ENCODE measurements at places on chromosomes 6 and 20. TPM values are rescaled to one million over a fixed set of nuclear protein-coding genes. Genes with fewer than 3 reads are reported as not detected.
A peak's percentile ranks its signal among the peaks of the same experiment; 100 is the strongest.

- peak; percentile 16 for DNase-seq
- no peak overlapping the region for H3K27ac ChIP-seq
- peaks cover 5% of the 10 kb centered on the region for H3K36me3 ChIP-seq
- no peak overlapping the region for H3K4me3 ChIP-seq
These were observed 26.6 kb downstream of the PYGB start for GRCh38 chr20:25274481-25274880.

DNA sequence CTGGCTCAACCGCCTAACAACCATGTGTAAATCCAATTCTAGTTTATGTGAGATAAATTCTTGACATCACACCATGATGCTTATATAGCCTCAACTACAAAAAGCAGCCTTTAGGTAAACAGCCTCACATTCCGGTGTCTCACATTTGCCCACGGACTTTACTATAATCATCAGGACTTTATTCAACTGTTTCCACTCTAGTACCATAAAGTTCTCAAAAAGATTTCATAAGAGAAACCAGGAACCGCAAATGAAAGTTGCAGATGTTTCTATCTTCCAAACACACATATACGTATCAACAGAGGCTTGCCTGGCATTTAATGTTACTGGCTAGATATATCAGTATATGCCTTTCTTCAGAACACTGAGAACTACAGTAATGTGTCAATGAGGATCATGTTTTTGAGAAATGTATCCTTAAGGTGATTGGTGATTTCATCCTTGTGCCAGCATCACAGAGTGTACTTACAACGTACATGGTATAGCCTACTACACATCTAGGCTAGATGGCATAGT lies 80.0 kb downstream of the EPB41L2 start:
- no peak overlapping the region for H3K4me3 ChIP-seq
- H3K27ac ChIP-seq = no peak overlapping the region
- H3K27me3 ChIP-seq = no peaks in the 10 kb centered on the region
- no peaks in the 10 kb centered on the region for H3K36me3 ChIP-seq
- no peak for DNase-seq

- no peaks in the 10 kb centered on the region for H3K27me3 ChIP-seq
- no peak overlapping the region for H3K4me3 ChIP-seq
- DNase-seq = no peak
- H3K36me3 ChIP-seq = no peaks in the 10 kb centered on the region
These were observed 273.0 kb downstream of the CDH4 start for GRCh38 chr20:61524951-61525666.

DNA sequence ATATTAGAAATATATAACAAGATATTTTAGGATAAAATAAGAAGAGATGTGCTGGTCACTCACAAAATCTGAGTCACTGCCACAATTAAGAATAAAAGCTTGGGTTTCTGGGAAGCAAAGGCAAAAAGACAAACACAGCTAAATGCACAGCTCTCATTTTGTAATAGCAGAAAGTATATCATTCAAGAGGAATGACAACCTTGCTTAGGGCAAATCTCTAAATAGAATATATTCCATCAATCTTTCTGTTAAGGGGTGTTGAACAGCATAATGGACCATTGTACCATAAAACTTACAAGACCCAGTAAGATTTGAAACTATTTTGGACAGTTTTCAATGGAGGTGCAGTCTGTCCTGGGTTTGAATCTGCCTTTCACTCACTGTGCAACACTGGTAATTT lies 464.9 kb upstream of the SOX4 start:
- H3K36me3 ChIP-seq = no peaks in the 10 kb centered on the region
- H3K27me3 ChIP-seq = no peaks in the 10 kb centered on the region
- peaks cover 12% of the 10 kb centered on the region for H3K4me1 ChIP-seq
- H3K27ac ChIP-seq = no peak overlapping the region
- no peak for DNase-seq

GRCh38 chr6:156852147-156852857 lies 75.1 kb downstream of the ARID1B start:
- no peak overlapping the region for H3K4me3 ChIP-seq
- H3K36me3 ChIP-seq = no peaks in the 10 kb centered on the region
- no peak for DNase-seq
- H3K27ac ChIP-seq = peak overlapping the region; percentile 66
- peaks cover 75% of the 10 kb centered on the region for H3K4me1 ChIP-seq

GRCh38 chr6:90045535-90045934 lies 151.3 kb downstream of the GJA10 start:
- H3K36me3 ChIP-seq = no peaks in the 10 kb centered on the region
- no peaks in the 10 kb centered on the region for H3K27me3 ChIP-seq
- no peak for DNase-seq
- H3K4me3 ChIP-seq = no peak overlapping the region
- no peaks in the 10 kb centered on the region for H3K4me1 ChIP-seq

GRCh38 chr6:132734694-132735236 lies 20.9 kb upstream of the VNN1 start:
- no peaks in the 10 kb centered on the region for H3K27me3 ChIP-seq
- no peak for DNase-seq
- H3K4me1 ChIP-seq = no peaks in the 10 kb centered on the region

DNA sequence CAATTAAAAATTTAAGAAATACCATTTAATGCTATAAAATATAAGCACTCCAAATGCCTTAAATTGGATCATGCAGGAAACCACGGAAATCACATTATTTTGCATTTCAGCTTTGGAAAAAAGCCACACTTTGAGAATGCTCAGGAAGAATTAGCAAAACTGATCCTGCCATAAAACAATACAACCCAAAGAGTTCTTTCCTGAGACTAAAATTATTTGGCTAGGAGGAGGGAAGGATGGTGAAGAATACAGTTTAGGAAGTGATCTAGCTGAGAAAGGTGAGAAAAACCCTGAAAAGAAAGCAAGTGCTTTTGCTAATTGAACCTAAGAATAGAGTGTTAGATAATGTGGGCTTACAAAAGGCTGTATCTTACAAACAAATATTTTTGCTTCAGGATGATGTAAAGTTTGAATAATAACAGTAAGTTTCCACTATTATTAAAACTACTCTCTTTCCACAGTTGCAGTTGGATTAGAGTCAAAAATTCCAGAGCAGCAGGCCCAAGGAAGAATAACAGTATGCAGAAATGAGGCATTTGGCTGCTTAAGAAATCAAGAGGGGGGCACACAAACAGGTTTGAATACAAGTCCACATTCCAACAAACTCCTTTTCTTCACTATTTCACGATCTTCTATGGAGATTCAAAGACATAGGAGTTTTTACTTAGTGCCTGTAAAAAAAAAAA lies 565.4 kb downstream of the RFPL4B start:
- H3K4me1 ChIP-seq = peaks cover 22% of the 10 kb centered on the region
- no peaks in the 10 kb centered on the region for H3K27me3 ChIP-seq
- H3K36me3 ChIP-seq = no peaks in the 10 kb centered on the region
- DNase-seq = no peak
- H3K27ac ChIP-seq = peak overlapping the region; percentile 8

DNA sequence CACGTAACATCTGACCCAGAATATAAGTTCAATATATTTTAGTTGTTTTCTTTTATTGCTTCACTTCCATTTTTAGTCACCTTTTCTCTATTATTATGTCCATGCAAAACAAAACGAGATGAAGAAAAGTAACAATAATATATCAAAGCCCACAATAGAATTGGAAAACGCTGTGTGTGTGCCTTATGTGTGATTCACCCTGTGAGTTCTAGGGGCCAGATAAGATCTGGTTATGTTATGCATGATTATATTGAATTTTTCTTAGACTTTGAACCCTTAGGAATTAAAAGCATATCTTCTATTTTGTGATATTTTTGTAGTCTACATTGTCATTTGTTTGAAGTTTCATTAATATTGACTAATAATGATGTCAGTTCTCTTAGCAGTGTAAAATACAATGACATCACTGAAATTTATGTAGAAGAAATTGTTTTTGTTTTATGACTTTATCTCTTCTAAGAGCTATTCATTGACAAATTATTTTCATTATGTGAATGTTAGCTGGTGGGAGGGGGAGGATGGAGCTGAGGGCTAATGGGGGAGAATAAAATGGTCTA lies 243.6 kb downstream of the TFAP2B start:
- H3K27me3 ChIP-seq = no peaks in the 10 kb centered on the region
- H3K4me3 ChIP-seq = no peak overlapping the region
- no peaks in the 10 kb centered on the region for H3K4me1 ChIP-seq
- H3K27ac ChIP-seq = no peak overlapping the region

GRCh38 chr6:113352029-113352801 lies 504.9 kb upstream of the MARCKS start:
- H3K4me1 ChIP-seq = peaks cover 24% of the 10 kb centered on the region
- no peak for DNase-seq
- no peaks in the 10 kb centered on the region for H3K27me3 ChIP-seq
- H3K36me3 ChIP-seq = no peaks in the 10 kb centered on the region

The ARMH2 gene
- not detected for total RNA-seq

The PLA2G7 gene
- 0.19 TPM for total RNA-seq

The LRRC1 gene
- total RNA-seq = 6.1 TPM

The CFB gene
- 3.7 TPM for total RNA-seq

The MRAP2 gene
- 0.17 TPM for total RNA-seq

The FGD2 gene
- total RNA-seq = 1.1 TPM
